Liver (tissue), 10 donors: ENCODE measurements at places on chromosomes 6 and 20. TPM values are rescaled to one million over a fixed set of nuclear protein-coding genes. Genes with fewer than 3 reads are reported as not detected.

Gene SLC4A11
- 0.05 TPM for total RNA-seq

DNA sequence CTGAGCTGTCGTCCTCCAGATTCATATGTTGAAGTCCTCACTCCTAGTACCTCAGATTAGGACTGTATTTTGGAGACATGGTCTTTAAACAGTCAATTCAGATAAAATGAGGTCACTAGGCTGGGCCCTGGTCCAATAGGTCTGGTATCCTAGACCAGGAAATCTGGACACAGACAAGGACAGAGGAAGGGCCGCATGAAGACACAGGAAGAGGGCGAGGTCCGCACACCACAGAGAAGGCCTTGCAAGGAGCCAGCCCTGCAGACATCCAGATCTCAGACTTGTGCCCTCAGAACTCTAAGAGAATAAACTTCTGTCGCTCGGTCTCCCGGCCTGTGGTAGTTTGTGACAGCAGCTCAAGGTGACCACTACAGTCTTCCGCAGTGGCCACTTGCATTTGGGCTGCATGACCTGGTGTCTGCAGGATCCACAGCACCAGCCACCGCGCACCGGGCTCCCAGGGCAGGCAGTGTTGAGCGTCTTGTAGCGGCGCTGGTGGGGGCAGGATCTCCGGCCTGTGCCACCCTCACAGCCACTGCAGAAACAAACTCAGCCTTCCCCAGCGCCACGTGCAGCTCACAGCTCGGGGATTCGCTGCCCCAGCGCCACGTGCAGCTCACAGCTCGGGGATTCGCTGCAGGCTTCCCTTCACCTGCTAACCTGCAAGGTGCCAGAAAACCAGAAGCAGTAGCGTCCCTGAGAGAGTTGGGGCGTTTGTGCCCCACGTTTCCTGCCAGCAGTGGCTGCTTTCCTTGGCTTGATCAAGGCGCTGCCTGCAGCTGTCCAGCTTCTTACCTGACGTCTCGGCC is 6.0 kb upstream of the RBM38 start:
- H3K4me3 ChIP-seq, result no peak overlapping the region
- DNase-seq, result no peak
- H3K4me1 ChIP-seq, result peaks cover 14% of the 10 kb centered on the region

Gene HCRTR2
- not detected for total RNA-seq

DNA sequence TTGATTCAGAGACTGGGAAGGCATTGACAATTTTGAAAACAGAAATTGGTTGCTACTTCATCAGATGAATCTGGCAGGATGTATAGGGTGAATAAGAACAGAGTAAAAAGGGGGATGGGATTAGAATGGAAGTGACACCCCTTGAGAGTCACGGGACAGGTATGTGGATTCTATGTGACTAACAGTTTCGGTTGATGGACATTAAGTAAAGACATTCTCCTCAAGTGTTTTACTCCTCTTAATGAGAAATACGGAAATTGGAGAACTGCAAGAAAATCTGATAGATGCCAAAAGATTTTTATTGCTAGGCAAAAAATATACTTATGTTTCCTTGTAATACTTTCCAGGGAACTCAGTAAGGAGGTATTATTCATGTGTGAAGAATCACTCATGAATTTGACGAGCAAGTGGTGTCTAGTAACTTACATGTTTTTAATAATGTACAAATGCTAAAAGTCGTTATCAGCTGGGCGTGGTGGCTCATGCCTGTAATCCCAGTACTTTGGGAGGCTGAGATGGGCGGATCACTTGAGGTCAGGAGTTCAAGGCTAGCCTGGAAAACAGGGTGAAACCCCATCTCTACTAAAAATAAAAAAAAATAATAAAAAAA is 135.8 kb downstream of the KIF16B start:
- no peaks in the 10 kb centered on the region for H3K27me3 ChIP-seq
- no peaks in the 10 kb centered on the region for H3K36me3 ChIP-seq
- H3K27ac ChIP-seq, result no peak overlapping the region
- H3K4me1 ChIP-seq, result no peaks in the 10 kb centered on the region
- no peak overlapping the region for H3K4me3 ChIP-seq

GRCh38 chr6:139150920-139151319 is 16.0 kb downstream of the HECA start:
- DNase-seq, result no peak
- H3K36me3 ChIP-seq, result no peaks in the 10 kb centered on the region

DNA sequence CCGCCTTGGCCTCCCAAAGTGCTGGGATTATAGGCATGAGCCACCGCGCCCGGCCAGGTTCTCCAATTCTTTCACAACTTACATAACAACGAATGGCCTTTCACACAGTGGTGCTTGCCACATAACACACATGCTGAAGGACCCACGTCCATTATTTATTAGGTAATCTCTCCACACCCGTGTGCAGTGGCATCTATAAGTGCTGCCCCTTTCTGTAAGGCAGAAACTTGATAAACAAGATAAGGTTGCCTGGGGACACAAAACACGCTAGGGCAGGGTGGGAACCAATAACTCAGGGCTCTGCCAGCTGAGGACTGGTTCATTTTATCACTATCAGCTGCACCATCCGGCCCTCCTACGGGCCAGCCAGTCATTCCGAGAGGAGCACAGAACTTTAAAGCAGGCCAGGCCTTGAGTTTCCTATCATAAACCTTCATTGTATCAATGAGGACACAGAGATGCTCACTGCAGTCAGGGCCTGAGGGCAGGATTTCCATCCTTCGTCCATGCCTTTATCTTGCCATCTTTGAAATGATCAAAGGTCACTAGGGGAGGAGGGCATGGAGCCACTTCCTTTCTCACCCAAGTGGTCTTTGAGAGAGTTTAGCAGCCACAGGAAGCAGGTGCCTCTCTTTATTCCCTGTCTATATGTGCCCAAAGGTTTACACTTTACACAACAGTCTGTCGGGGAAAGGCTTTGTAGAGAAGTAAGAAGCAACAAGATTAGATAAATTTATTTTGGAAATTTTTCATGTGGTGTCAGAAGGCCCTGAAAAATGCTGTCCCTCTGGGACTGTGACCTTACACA is 37.6 kb downstream of the GPLD1 start:
- no peaks in the 10 kb centered on the region for H3K27me3 ChIP-seq
- DNase-seq, result peak; percentile 60
- no peak overlapping the region for H3K4me3 ChIP-seq

Gene RHAG
- 345 TPM for total RNA-seq

Gene BPI
- total RNA-seq, result 10.3 TPM

DNA sequence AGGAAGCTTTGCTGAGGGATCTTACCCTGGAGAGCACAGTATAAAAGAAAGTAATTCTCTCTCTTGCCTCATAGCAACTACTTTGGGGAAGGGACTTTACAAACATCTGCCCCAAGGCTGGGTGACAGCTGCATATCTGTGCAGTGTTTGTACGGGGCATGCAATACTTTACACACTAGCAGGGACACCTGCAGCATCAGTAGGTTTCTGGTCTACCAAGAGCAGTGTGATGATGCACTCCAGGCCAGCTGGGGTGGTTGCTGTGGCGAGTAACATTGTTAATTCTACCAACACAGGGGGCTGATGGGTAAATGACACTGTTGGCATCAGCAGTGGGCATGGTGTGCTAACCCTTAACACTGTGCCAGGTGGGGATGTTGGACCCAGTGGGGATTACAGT is 48.0 kb downstream of the ADTRP start:
- no peak overlapping the region for H3K4me3 ChIP-seq
- no peak overlapping the region for H3K27ac ChIP-seq
- no peaks in the 10 kb centered on the region for H3K36me3 ChIP-seq
- H3K27me3 ChIP-seq, result no peaks in the 10 kb centered on the region

Gene FRMD1
- 0.09 TPM for total RNA-seq

Gene GGTLC1
- not detected for total RNA-seq
